Activated CD4-positive, alpha-beta T cell treated with anti-CD3 and anti-CD28 coated beads, Interleukin-2, amount 10 ng/mL, durations not matched to agents 24 days and 14 days (primary cell): ENCODE measurements at places on chromosomes 5 and 9. TPM values are rescaled to one million over a fixed set of nuclear protein-coding genes. Genes with fewer than 3 reads are reported as not detected.
A peak's percentile ranks its signal among the peaks of the same experiment; 100 is the strongest.

DNA sequence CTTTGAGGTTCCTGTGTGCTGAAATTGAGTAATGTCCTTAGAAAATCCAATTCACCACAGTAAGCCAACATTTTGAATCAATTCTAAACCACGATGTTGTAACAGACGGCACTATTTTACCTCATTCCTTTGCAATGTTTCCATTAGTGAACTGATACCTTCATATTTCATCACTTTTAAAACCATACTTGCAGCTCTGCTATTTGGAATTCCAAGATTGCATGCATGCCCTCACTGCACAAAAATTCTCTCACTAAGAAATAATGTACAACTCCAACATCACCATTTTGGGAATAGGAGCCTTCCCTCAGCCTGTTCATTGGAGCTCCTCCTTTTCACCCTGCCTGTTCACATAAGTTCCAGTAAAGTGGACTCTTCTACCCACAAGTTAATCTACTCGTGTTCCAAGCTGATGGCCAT, 74.8 kb upstream of the TGFBR1 start:
- H3K27me3 ChIP-seq = peaks cover 8% of the 10 kb centered on the region
- no peak overlapping the region for H3K27ac ChIP-seq
- no peak for DNase-seq
- peaks cover 2% of the 10 kb centered on the region for H3K36me3 ChIP-seq
- peaks cover 46% of the 10 kb centered on the region for H3K4me1 ChIP-seq

OMD gene
- total RNA-seq = not detected in 2 replicates

DNA sequence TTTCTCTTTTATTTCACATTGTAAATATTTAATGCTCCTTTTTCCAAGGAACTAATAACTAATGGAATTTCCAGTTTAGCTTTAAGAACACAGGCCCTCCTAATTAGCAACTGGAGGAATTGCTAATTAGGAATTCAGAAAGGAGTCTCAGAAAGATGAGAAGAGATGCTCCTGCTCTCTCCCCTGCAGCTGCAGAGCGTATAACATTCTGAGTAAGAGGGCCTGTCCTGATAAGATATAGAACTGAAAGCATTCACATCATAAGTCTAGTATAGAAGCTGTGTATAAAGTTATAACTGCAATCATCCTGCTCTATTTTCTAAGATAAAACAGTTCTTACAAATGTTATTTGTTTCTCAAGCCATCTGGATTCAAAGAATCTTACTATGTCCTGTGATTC, 83.2 kb downstream of the DTWD2 start:
- DNase-seq = no peak
- no peaks in the 10 kb centered on the region for H3K27me3 ChIP-seq
- H3K4me1 ChIP-seq = no peaks in the 10 kb centered on the region
- no peak overlapping the region for H3K27ac ChIP-seq
- no peaks in the 10 kb centered on the region for H3K36me3 ChIP-seq
- H3K4me3 ChIP-seq = no peak overlapping the region

DNA sequence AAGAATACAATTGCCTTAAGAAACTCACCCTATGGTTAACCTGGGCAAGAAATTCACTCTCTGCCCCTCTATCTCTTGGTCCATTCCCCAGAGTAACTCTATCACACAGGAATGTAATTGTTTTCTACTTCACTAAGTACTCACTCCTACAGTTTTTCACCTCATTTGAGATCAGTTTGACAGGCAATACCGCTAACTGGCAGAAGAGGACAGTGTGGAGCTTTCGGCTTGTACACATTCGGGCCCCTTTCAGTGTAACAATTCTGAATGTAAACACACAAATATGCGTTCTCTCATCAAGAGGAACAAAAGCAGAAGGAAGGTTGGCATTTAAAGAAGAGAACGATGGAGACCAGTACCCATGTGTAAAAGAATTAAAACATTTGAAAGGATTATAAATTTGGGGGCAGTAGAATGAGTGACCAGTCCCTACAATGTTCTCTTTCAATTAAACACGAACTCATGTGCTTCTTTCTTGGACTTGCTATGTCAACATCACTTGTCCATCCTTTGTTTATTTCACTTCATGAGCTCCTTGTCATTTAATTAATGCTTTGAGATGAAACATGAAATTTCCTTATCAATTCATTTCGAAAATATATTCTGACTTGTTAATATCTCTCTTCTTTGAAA, 188.5 kb upstream of the GRAMD2B start:
- H3K27me3 ChIP-seq = no peaks in the 10 kb centered on the region
- H3K4me3 ChIP-seq = no peak overlapping the region
- H3K27ac ChIP-seq = no peak overlapping the region
- no peaks in the 10 kb centered on the region for H3K4me1 ChIP-seq
- H3K36me3 ChIP-seq = no peaks in the 10 kb centered on the region

CRAT gene
- 8.6 and 11.4 TPM in 2 replicates for total RNA-seq

PDE8B gene
- total RNA-seq = 0.17 and 0.19 TPM in 2 replicates

GRCh38 chr9:37622462-37622861, 28.3 kb upstream of the FRMPD1 start:
- no peaks in the 10 kb centered on the region for H3K4me1 ChIP-seq
- no peak overlapping the region for H3K27ac ChIP-seq
- H3K36me3 ChIP-seq = no peaks in the 10 kb centered on the region
- H3K4me3 ChIP-seq = no peak overlapping the region
- no peak for DNase-seq
- H3K27me3 ChIP-seq = peaks cover 17% of the 10 kb centered on the region

GRCh38 chr9:120383611-120383998, 196.4 kb downstream of the CDK5RAP2 start:
- H3K36me3 ChIP-seq = peaks cover 15% of the 10 kb centered on the region
- no peak overlapping the region for H3K4me3 ChIP-seq
- DNase-seq = no peak
- no peaks in the 10 kb centered on the region for H3K4me1 ChIP-seq
- H3K27me3 ChIP-seq = no peaks in the 10 kb centered on the region
- H3K27ac ChIP-seq = no peak overlapping the region

DNA sequence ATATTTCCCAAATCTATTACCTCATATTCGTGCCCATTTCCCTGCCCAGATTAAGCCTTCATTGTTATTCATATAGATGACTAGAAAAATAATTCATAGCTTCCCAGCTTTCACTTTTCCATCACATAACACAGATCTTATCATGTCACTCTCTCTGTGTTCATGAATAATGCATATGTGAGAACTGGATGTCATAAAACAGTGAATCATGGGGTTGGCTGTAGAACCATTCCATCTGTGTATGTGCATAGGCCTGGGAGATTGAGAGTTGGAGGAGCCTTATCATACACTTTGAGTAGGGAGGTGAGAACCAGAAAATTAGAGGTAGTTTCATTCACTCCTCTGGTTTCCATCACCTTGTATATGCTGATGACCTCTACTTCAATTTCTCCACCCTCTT, 73.9 kb upstream of the RANBP6 start:
- no peak for DNase-seq
- H3K27me3 ChIP-seq = peaks cover 3% of the 10 kb centered on the region
- no peak overlapping the region for H3K4me3 ChIP-seq

- no peaks in the 10 kb centered on the region for H3K27me3 ChIP-seq
- peaks cover 48% of the 10 kb centered on the region for H3K36me3 ChIP-seq
Measured at GRCh38 chr9:120478208-120478607, 101.8 kb downstream of the CDK5RAP2 start.

- peaks cover 3% of the 10 kb centered on the region for H3K27me3 ChIP-seq
- H3K4me3 ChIP-seq = no peak overlapping the region
- peaks cover 2% of the 10 kb centered on the region for H3K4me1 ChIP-seq
Measured at GRCh38 chr5:159021901-159022556, 77.7 kb downstream of the EBF1 start.

DNA sequence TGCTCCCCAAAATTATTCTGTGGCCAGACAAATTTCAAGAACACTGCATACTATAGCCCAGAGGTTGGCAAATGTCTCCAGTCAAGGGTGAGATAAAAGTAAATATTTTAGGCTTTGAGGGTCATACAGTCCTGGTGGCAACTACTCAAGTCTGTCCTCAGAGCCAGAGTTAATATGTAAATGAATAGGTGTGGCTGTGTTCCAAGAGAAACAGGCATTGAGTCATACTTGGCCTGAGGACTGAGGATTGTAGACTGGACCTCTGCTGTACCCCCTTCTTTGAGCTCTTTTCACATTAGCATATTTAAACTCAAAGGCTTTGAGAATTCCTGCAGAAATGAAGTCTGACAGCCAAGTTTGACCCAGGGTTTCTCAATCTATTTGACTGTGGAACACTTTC, 129.2 kb upstream of the PTCH1 start:
- no peak overlapping the region for H3K27ac ChIP-seq
- H3K4me3 ChIP-seq = no peak overlapping the region
- H3K27me3 ChIP-seq = peaks cover 5% of the 10 kb centered on the region
- no peak for DNase-seq
- no peaks in the 10 kb centered on the region for H3K36me3 ChIP-seq

DNA sequence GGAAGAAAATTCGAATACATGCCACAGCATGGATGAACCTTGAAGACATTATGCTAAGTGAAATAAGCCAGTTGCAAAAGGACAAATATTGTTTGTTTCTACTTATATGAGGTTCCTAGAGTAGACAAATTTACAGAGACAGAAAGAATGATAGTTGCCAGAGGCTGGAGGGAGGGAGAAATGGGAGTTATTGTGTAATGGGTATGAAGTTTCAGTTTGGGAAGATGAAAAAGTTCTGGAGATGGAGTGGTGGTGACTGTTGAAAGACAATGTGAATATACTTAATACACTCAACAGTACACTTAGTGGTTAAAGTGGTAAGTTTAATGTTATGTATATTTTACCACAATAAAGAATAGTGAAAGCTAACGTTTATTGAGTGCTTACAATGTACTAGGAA, 99.6 kb upstream of the SLC44A1 start:
- H3K4me1 ChIP-seq = no peaks in the 10 kb centered on the region
- no peak overlapping the region for H3K27ac ChIP-seq
- DNase-seq = no peak
- H3K27me3 ChIP-seq = peaks cover 21% of the 10 kb centered on the region
- H3K4me3 ChIP-seq = no peak overlapping the region
- no peaks in the 10 kb centered on the region for H3K36me3 ChIP-seq

GRCh38 chr9:124626276-124626675, 119.1 kb upstream of the NR5A1 start:
- no peak overlapping the region for H3K27ac ChIP-seq
- H3K4me1 ChIP-seq = peaks cover 2% of the 10 kb centered on the region
- no peak for DNase-seq
- no peaks in the 10 kb centered on the region for H3K36me3 ChIP-seq
- H3K27me3 ChIP-seq = peaks cover 12% of the 10 kb centered on the region

DNA sequence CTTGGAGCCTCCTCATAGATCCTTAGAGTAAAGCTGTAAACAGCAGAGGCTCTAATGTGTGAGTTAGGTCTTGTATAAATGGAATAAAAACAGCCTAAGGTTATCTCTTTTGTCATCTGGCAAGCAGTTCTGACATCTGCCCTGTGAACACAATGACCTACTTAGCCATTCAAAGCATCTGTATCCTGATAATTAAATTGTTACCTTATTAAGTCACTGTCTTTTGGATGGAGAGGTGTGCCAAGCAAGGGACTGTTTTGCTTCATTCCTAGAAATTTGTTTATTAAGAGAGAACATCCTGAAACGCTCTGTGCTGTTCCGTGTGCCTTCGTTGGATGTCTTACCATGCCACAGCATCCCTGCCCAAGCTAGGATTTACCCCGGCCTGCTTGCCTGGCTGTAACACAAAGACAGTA, 1.5 kb downstream of the LSM11 start:
- no peaks in the 10 kb centered on the region for H3K27me3 ChIP-seq
- no peak for DNase-seq
- no peak overlapping the region for H3K27ac ChIP-seq
- peaks cover 11% of the 10 kb centered on the region for H3K36me3 ChIP-seq
- peak overlapping the region; percentile 98 for H3K4me3 ChIP-seq

MEGF10 gene
- not detected in 2 replicates for total RNA-seq

DNA sequence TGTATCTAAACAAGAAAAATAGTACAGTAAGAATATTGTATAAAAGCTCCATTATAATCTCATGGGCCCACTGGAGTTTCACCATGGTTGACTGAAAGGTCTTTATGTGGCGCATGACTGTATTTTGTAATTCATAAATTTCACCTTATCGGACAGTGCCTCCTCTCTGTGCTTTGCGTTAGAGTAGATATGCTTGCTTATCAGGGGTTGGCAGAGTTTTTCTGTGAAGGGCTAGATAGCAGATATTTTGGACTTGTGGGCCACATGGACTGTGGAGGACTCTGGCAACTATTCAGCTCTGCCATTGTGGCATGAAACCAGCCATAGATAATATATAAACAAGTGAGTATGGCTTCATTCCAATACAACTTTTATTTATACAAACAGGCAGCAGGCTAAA, 23.2 kb downstream of the GAPVD1 start:
- DNase-seq = no peak
- H3K27ac ChIP-seq = no peak overlapping the region
- H3K27me3 ChIP-seq = no peaks in the 10 kb centered on the region
- H3K4me3 ChIP-seq = no peak overlapping the region
- peaks cover 2% of the 10 kb centered on the region for H3K36me3 ChIP-seq

GRCh38 chr9:29297592-29297991, 1724.3 kb upstream of the C9orf72 start:
- H3K27ac ChIP-seq = no peak overlapping the region
- H3K4me1 ChIP-seq = no peaks in the 10 kb centered on the region
- no peaks in the 10 kb centered on the region for H3K27me3 ChIP-seq
- H3K36me3 ChIP-seq = no peaks in the 10 kb centered on the region
- H3K4me3 ChIP-seq = no peak overlapping the region
- DNase-seq = no peak

GRCh38 chr5:39208471-39208870, 10.9 kb downstream of the FYB1 start:
- peak; percentile 84 for DNase-seq
- H3K27me3 ChIP-seq = no peaks in the 10 kb centered on the region
- H3K4me1 ChIP-seq = peaks cover 77% of the 10 kb centered on the region
- H3K36me3 ChIP-seq = no peaks in the 10 kb centered on the region
- peak overlapping the region; percentile 92 for H3K27ac ChIP-seq

- no peak overlapping the region for H3K27ac ChIP-seq
- no peaks in the 10 kb centered on the region for H3K36me3 ChIP-seq
- no peaks in the 10 kb centered on the region for H3K27me3 ChIP-seq
- DNase-seq = no peak
Measured at GRCh38 chr5:145499483-145499882, 335.7 kb downstream of the PRELID2 start.

DNA sequence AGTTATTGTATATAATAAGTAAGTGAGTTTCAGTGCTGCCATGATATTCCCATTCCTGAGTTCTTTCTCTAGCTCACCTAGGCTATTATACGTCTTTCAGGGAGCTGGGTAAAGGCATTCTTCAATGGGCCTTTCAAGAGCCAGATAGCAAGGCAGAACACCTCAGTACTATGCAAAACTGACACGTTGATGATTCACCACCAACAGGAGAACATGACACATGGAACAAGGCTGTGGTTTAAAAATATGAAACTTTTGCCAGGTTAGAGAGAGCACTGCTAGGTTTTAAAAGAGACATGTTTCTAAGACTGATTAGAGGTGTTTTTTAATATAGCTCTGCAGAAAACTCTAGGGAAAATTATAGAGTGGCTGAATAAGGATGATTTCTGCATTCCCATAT, 95.9 kb downstream of the UGCG start:
- H3K36me3 ChIP-seq = no peaks in the 10 kb centered on the region
- DNase-seq = peak; percentile 72
- H3K4me3 ChIP-seq = peak overlapping the region; percentile 3
- H3K4me1 ChIP-seq = peaks cover 23% of the 10 kb centered on the region
- H3K27me3 ChIP-seq = peaks cover 8% of the 10 kb centered on the region
- peak overlapping the region; percentile 49 for H3K27ac ChIP-seq
